ENCODE measurements at places on chromosomes 3 and 15.

DNA sequence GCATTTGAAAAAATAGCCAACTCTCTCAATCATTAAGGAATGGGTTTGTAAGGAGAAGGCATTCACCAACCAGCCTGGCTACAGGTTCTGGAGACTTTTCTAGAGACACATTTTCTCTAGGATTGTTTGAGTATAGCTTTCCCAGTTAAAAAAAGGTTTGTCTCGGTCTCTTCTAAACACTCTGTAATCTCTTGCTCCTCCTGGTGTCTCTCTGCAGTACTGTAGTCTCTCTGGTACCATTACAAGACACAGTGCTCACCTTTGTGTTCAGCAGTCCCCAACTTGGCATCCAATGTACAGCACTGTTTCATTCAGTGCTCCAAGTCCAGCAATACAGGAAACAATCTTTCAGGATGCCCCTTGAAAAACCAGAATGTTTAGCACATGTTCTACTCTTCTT, 534.4 kb downstream of the ZNF385D start:
- DNase-seq, result no peak

DNA sequence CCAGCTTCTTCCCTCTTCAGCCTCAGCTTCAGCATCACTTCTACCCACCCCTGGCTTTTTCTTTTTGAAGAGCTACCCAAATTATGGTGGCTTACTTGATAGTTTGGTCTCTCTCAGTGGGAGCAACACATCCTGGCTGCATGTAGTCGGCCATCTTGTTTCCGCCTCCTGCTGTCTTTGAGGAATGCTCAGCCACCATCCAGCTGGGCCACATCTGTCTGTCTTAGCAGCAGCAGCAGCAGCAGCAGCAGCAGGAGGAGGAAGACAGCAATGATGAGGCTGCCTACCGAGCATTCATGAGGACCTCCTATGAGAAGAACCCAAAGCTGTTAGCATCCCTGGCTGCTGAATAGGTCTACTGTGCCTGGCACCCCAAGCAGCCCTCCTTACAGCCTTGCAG, 19.7 kb downstream of the IL16 start:
- DNase-seq, result no peak

- DNase-seq, result no peak
Observed at GRCh38 chr3:44427683-44428082, 49.8 kb downstream of the ZNF445 start.

DNA sequence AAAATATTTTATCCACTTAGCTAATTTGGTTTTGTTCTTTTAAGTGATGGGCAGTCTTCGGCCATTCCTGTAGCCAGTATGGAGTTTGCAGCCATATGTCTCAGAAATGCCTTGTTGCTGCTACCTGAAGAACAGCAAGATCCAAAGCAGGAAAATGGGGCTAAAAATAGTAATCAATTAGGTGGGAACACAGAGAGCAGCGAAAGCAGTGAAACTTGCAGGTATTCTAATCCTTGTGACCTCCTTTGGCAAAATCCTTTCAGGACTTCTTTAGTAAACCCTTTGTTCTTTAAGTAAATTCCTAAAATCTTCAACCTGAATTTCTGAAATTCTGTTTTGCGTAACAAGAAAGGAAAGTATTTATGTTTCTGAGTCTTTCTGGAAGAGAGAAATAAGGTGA, 49.8 kb downstream of the CNOT10 start:
- no peak for DNase-seq

All from SJSA1 (cell line).